ENCODE measurements at places on chromosomes 13 and 19. TPM values are rescaled to one million over a fixed set of nuclear protein-coding genes. Genes with fewer than 3 reads are reported as not detected.

JSRP1 gene
- not detected for total RNA-seq

DNA sequence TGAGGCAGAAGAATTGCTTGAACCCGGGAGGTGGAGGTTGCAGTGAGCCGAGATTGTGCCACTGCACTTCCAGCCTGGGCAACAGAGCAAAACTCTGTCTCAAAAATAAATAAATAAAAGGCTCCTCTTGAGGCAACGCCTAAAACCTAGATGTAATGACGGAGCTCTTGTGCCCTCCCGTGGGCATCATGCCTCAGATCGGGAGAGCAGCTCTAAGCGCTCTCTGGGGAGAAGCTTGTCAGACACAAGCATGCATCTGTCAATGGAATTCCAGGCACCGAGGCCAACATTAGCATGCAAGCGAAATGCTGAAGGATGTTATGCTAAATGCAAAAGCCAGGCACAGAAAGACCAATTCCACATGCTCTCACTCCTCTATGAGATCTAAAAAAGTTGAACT lies 45.6 kb upstream of the MRI1 start:
- DNase-seq, result peak; percentile 35

DNA sequence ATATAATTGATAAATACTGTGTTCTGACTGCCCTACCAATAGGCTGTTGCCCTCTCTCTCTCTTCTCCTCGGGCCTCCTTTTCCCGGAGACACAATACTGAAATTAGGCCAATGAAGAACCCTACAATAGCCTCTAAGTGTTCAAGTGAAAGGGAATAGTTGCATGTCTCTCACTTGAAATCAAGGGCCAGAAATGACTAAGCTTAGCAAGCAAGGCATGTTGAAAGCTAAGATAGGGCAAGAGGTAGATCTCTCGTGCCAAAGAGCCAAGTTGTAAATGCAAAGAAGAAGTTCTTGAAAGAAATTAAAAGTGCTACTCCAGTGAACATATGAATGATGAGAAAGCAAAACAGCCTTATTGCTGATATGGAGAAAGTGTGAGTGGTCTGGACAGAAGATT lies 13.3 kb downstream of the KATNAL1 start:
- DNase-seq, result no peak

DNA sequence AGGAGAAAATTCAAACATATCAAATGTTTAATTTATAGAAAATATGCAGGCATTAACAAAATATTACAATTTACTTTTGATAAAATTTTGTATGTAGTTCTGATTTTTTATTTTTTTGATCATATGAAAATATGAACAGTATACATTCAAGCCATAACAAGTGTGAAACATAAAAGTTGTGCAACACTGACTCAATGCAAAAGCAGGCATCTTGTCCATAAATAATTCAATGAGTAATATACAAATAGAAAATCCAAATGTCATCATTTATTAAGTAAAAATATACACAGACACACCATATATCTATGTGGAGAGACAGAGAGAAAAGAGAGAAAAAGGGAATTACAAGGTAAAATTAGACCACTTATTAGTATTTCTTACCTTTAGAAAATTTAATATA lies 1183.9 kb downstream of the SLITRK1 start:
- DNase-seq, result no peak

DNA sequence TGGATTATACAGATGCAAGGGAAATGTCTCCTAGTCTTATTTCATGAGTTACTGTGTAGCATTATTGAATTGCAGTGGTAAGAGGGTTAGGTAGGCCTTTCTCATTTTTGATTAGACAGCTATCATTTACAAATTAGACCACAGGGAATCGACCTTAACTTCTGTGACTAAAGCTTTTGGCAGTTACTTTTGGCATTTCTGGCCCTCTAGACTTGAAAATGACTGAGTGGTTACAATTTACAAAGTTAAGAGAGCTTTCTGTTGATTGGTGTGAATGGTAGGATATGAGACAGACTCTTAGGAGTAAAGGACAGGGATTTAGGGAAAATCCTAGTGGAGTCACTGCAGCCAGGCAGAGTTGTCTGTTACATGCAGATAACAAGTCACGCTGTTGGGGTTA lies 86.1 kb downstream of the GGACT start:
- no peak for DNase-seq

LPAR6 gene
- total RNA-seq, result 10.3 TPM

GRCh38 chr13:54574791-54575190 lies 1546.2 kb downstream of the OLFM4 start:
- DNase-seq, result no peak

- no peak for DNase-seq
These were observed 1.9 kb downstream of the NFKBIB start for GRCh38 chr19:38901683-38902082.

GRCh38 chr19:5775668-5776309 lies 8.8 kb downstream of the PRR22 start:
- peak; percentile 67 for DNase-seq

GRCh38 chr19:16377521-16377920 lies 52.9 kb downstream of the KLF2 start:
- no peak for DNase-seq

GRCh38 chr19:51783372-51783771 lies 11.6 kb upstream of the FPR3 start:
- peak; percentile 36 for DNase-seq

DNA sequence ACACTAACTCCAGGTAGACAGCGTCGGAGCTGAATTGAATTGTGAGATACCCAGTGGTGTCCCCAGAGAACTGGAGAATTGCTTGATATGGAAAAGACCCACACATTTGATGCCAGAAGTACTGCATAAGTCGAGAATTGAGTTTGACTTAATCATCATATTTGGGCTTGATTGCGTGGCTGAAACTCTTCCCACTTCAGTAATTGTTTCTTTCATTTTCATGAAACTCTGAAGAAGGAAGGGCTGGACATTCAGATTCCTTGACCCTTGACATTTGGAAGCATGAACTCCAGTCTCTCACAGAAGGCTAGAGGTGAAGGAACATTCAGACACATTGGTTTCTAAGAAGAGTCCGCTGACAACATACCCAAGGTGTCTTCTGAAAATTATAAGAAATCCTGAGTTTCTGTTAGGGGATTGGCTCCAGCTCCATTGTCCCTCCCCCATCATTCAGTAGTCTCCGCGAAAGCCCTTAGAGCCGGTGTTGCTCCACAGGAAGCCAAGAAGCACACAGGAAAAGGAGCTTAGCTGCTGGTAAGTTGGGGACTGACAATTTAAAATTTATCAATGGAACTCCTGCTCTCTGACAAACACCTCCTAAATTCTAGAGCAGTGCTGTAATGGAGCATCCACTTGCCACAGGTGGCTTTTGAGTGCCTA lies at the start of gene FPR2:
Gene FPR2, plus strand, starts transcription at position 484 of the 660 bp plus-strand sequence. CDS start 7,479 bp downstream, outside the sequence.
- DNase-seq, result no peak

DNA sequence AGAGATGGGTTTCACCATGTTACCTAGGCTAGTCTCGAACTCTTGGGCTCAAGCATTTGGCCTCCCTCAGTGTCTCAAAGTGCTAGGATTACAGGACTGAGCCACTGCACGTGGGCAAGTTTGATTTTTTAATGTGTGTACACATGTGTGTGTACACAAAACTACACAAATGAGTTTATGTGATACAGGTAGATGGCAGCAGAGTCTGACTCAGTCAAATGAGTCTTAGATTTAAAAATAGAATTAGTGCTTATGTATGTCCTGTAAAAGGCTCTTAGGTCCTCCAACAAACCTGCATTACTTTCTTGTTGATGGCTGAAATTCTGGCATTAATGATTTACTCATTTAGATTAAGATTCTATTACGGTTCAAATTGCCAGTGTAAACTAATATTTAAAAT lies 293.7 kb downstream of the PCDH17 start:
- DNase-seq, result no peak

DNA sequence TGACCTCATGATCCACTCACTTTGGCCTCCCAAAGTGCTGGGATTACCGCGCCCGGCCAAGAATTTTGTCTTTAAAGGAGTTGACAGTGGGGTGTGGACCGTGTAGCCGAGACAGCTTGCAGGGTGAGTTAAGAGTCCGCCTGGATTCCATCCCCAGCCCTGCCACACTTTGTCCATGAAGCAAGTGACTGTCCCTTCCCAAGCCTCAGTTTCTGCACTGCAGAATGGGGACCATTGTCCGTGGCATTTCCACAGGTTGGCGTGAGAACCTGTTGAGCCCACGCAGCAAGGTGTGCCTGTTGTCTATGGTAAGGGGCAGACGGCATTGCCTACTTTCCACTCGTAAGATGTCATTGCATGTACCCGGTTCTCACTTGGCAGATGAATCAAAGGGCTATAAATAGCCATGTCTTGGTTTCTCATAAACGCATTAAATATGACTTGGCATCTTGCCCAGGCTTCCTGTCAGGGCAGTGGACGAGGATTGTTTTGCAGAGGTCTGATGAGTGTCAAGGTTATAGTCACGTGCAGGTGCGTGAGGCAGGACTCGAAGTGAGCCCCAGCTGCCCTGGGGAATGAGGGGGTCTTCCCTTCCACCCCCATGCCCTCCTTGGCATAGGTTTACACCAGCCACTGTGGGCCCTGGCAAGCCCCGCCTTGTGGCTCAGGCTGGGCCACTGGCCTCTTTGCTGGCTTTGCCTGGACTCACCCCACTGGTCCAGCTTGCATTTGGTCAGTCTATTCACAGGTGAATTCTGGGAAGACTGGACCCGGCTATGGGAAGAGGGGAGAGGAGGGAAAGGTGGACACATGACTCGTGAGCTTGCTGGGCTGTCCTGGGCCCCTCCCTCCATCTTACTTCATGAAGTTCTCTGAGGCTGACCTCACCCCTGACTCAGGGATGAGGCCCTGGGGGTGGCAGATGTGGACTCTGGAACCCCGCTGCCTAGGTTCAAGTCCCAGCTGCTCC lies 14.6 kb downstream of the FAM187B start:
- DNase-seq, result peak; percentile 63

SIX5 gene
- total RNA-seq, result 8.6 TPM

DNA sequence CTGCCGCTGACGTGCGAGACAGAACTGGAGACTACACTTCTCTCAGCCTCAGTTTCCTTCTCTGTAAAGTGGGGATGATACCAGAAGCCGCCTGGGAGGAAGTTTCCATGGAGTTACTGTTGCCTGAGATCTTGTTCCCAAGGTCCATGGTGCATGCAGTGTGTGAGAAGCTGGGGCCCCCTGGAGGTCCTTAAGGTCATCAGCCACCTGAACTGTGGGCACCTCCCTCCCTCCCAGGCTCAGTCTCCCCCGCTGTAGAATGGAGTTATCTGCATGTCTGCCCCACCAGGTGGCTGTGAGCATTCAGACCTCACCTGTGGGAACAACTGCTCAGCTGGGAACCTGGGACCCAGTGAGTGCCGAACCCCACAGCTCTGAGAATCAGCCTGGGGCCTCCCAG lies 2.7 kb downstream of the CRX start:
- no peak for DNase-seq

- no peak for DNase-seq
These were observed 14.2 kb upstream of the LILRB1 start for GRCh38 chr19:54616057-54616456.

ZNF681 gene
- 0.32 TPM for total RNA-seq

ETV2 gene
- under 0.01 TPM for total RNA-seq

MIA gene
- total RNA-seq, result not detected

SEMA6B gene
- under 0.01 TPM for total RNA-seq

DNA sequence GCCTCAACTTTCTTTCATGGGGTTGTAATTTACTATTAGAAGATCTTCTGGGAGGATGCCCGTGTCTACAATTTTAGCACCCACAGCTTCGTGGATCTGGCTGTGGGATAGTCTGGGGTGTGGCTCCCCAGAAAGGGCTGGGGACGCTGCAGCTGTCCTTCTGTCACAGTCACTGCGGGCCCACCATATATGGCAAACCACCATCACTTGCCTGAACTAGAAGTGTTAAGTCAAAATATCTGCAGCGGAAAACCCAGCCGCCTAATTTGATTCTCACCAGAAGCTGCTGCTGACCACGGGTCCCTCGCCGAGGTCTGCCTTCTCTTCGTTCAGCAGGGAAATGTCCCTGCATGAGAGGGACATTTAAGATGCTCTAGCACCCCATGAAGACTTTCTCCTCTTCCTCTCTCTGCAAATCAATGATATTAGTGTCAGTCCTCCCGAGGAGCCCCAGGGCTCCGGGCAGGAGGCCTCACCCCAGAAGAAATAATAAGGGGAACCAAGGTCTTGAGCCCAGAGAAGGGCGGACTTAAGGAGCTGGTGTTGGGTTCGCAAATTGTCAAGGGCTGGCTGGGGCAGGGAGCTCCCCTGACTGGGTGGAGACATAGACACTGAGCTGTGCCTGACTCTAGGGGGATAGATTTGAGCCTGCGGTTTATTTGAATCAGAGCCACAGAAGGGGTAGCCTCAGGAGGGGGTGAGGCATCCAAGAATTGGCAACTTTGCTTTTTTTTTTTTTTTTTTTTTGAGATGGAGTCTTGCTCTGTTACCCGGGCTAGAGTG lies 3.0 kb upstream of the MATK start:
- no peak for DNase-seq

HPN gene
- not detected for total RNA-seq

GRCh38 chr19:11200015-11200574 lies 2.8 kb upstream of the KANK2 start:
- DNase-seq, result no peak

GRCh38 chr19:55539090-55539984 lies 2.4 kb upstream of the SBK2 start:
- DNase-seq, result no peak
